ENCODE measurements at places on chromosomes 5 and 9. TPM values are rescaled to one million over a fixed set of nuclear protein-coding genes. Genes with fewer than 3 reads are reported as not detected.

PRLR gene
- 0.05 TPM for total RNA-seq

GDF9 gene
- 0.53 TPM for total RNA-seq

PCDHGA10 gene
- 2.1 TPM for total RNA-seq

FRMPD1 gene
- total RNA-seq: not detected

GRCh38 chr5:101966476-101966875, 329.6 kb downstream of the SLCO4C1 start:
- no peak overlapping the region for H3K4me3 ChIP-seq
- no peak for DNase-seq
- H3K27ac ChIP-seq: no peak overlapping the region
- H3K27me3 ChIP-seq: no peaks in the 10 kb centered on the region

SLC9A3 gene
- 0.73 TPM for total RNA-seq

GRCh38 chr5:14715481-14715880, 51.0 kb downstream of the OTULIN start:
- H3K27ac ChIP-seq: no peak overlapping the region
- H3K27me3 ChIP-seq: no peaks in the 10 kb centered on the region
- no peak overlapping the region for H3K4me3 ChIP-seq
- no peaks in the 10 kb centered on the region for H3K4me1 ChIP-seq
- DNase-seq: no peak
- peaks cover 41% of the 10 kb centered on the region for H3K36me3 ChIP-seq

DNA sequence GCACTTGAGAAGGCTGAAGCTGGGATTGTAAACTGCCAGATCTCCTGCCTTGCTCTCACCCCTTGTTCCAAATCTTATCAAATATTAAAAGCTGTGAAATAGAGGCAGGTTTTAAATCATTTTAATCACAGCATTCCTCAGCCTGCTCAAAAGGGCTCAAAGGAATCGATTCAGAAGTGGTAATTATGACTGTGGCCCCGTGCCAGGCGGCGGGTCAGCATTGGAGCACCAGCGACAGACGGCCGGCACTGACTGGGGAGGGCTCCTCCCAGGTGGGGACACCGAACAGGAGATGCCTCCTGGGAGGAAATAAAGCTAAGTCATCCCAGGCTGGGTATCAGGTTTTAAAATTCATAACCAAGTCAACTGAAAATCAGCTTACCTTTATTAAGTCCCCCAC, 66.7 kb downstream of the KCNIP1 start:
- H3K36me3 ChIP-seq: no peaks in the 10 kb centered on the region
- no peaks in the 10 kb centered on the region for H3K27me3 ChIP-seq
- no peak overlapping the region for H3K27ac ChIP-seq

RMRP gene
- 6,602 TPM for total RNA-seq

DNA sequence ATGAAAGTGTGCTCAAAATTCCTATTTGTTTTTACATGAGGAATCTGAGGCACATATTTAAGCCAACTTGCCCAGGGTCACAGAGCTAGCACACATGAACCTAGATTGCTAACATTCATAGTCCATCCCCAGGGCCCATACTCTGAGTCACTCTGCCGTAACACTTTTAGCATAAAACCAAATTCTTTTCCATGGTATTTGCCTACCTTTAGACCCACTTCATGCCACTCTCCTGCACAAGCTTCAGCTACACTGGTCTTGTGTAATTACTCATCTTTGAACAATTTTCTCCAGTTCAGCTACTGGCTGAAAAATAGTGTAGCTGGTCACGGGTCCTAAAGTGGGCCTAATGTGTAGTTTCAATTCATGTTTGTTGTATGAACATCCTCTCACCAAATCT, 200.7 kb downstream of the SLC12A2 start:
- H3K36me3 ChIP-seq: no peaks in the 10 kb centered on the region
- H3K4me1 ChIP-seq: no peaks in the 10 kb centered on the region
- H3K27ac ChIP-seq: no peak overlapping the region
- no peak for DNase-seq
- no peak overlapping the region for H3K4me3 ChIP-seq

IFT74 gene
- total RNA-seq: 7.0 TPM

- H3K27me3 ChIP-seq: no peaks in the 10 kb centered on the region
- no peak for DNase-seq
- no peaks in the 10 kb centered on the region for H3K36me3 ChIP-seq
- H3K4me1 ChIP-seq: no peaks in the 10 kb centered on the region
- no peak overlapping the region for H3K4me3 ChIP-seq
Observed at GRCh38 chr5:123752552-123753179, 240.7 kb downstream of the CSNK1G3 start.

GRCh38 chr5:37580106-37580505, 201.0 kb downstream of the WDR70 start:
- DNase-seq: no peak
- H3K4me1 ChIP-seq: no peaks in the 10 kb centered on the region
- no peaks in the 10 kb centered on the region for H3K27me3 ChIP-seq
- no peak overlapping the region for H3K27ac ChIP-seq

GRCh38 chr5:111681414-111682120, 75.4 kb downstream of the NREP start:
- H3K27ac ChIP-seq: no peak overlapping the region
- no peak overlapping the region for H3K4me3 ChIP-seq
- DNase-seq: no peak
- no peaks in the 10 kb centered on the region for H3K4me1 ChIP-seq

FUT7 gene
- total RNA-seq: 5.1 TPM

DNA sequence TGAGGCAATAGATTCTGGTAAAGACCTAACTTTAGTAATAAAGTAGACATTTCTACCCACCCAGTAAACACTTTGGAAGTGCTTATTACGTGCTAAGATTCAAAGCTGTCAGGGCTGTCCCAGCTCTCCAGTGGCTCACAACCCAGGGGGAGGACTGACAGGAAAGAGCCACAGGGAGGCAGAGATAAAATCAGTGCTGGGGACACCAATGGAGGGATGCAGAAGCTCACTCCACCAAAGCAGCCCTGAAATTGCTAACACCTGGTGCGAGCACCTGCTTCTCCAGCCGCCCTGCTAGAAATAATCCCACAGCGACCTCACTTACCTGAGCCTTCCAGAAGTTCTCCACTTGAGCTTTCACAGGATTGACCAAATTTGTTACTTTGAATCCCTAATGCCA, 501.0 kb downstream of the BNC2 start:
- DNase-seq: no peak
- no peak overlapping the region for H3K4me3 ChIP-seq

GPR151 gene
- not detected for total RNA-seq

DNA sequence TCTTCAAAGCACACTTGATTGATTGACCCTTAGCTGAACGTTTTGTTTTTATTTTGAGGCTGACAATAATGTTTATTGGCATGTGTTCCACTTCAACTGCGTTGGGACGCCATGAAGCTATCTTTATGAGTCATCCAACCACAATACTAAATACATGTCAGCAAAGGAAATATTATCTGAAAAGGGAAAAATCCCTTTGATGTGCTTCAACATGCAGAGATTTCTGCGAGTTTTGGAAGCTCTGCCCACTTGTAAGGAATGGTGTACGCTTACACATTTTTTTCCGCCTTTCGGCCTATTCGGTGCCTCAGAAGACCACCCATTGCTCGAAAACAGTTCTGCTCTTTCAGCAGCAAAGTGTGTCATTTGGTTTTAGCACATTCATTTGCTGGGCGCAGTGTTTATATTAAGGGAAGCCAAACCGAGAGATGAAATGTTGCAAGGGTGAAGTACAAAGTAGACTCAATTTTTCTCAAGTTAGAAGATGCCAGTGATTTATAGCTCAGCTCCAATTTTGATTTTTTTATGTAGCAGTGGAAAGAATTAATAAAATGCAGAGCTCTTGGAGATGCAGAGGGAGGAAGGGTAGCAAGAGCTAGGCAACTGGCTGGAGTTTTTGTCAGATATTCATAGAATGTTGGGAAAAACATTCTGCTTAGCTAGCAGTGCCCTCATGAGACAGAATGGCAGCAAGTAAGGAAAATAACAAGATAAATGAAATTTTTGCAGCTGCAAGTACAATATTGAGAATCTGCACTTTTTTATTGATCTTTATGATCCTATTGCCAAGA, 68.9 kb downstream of the PRDM6 start:
- no peaks in the 10 kb centered on the region for H3K4me1 ChIP-seq
- no peaks in the 10 kb centered on the region for H3K27me3 ChIP-seq
- no peak for DNase-seq

- no peak overlapping the region for H3K4me3 ChIP-seq
- no peaks in the 10 kb centered on the region for H3K27me3 ChIP-seq
- no peak overlapping the region for H3K27ac ChIP-seq
- no peaks in the 10 kb centered on the region for H3K36me3 ChIP-seq
- H3K4me1 ChIP-seq: peaks cover 9% of the 10 kb centered on the region
Observed at GRCh38 chr9:133819923-133820322, 81.8 kb upstream of the SARDH start.

All from natural killer cell (primary cell).